ENCODE measurements at places on chromosomes 5 and 9.

- no peak for DNase-seq
These were observed 537.6 kb downstream of the DTWD2 start for GRCh38 chr5:118450554-118451332.

GRCh38 chr5:56482363-56482762 lies 249.2 kb upstream of the ANKRD55 start:
- DNase-seq = no peak

- DNase-seq = no peak
These were observed 12.0 kb downstream of the TNC start for GRCh38 chr9:115106001-115106400.

- DNase-seq = no peak
These were observed 76.1 kb downstream of the ARRDC3 start for GRCh38 chr5:91307048-91307447.

DNA sequence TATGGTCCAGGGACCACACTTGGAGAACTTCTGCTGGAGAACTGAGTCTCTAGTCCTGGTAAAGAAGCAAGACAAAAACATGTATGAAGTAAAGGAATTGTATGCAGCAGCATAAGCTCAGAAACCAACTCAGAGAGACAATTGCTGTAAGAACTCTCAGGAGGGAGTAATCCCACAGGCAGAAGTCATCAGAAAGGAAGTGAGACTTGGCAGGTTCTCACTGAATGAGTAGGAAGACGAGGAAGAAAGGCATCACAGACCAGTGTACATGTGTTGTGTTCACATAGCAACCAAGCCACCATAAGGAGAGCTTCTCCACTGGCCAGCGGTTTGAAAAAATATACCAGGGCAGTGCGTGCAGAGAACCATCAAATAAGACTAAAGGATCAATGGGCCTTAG lies 57.9 kb upstream of the FST start:
- no peak for DNase-seq

DNA sequence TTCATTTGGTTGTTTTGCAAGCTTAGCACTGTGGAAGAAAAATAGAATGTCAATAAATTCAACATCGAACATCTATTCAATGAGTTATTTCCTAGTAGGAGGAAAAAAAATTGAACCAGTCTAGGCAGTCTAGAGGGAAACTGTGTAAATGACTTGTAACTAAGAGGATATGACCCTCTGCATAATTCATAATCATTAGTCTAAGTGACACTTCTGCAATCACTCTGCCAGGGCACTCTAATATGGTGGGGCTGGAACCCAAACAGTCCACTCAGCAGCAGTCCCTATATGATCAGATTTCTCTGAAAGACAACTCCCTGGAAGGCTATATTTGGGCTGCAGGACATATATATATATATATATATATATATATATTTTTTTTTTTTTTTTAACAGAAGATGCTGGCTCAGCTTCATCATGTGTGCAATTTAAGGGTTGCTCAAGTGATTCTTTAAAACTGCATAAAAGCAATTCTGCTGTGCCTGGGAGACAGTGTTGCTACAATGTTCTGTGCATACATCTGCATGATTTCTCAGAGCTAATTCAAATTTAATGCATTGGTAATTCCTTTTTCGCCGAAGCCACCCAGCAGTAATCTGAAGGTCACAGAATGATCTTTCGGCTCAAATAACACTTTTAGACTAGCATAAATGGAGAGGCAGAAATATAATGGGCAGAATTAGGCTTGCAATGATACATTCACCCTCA lies 482.1 kb upstream of the ZNF608 start:
- DNase-seq = no peak

DNA sequence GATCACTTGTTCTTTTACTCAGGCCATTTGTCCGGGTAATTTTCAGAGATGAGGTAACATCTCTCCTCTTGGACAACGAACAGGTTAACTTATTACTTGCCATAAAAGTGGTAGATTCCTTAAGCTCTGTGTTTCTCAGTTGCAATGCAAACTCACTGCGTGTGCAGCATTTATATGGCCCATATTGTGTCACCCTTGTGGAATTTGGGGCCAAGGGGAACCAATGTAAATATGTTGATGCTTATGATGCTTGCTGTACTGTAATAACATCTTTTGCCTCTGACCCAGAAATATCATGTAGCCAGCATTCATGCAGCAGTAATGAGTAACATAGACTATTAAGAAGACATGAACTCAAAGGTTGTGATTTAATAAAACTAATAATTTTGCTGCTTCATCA lies 175.8 kb downstream of the ADAMTS6 start:
- DNase-seq = no peak

DNA sequence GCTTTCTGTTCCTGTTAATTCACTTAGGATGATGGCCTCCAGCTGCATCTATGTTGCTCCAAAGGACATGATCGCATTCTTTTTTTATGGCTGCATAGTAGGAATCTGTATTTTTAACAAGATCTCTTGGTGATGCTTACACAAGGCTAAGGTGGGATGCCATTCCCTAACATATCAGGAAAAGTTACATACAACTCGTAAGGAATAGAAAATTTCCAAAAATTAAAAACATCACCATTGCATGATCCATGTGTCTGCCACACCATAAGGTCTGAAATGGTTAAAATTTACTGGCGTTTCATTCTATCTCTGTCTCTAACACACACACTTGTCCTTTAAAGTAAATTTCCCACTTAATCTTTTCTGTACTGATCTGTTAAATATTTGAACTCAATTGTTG lies 608.4 kb downstream of the PRELID2 start:
- DNase-seq = no peak
